Kidney glomerular epithelial cell (primary cell): ENCODE measurements at places on chromosomes 16 and 17.
A peak's percentile ranks its signal among the peaks of the same experiment; 100 is the strongest.

GRCh38 chr17:32586666-32587065 lies 99.9 kb downstream of the CDK5R1 start:
- DNase-seq = peak; percentile 11

- no peak for DNase-seq
Measured at GRCh38 chr17:83122834-83123233, 43.4 kb downstream of the METRNL start.

DNA sequence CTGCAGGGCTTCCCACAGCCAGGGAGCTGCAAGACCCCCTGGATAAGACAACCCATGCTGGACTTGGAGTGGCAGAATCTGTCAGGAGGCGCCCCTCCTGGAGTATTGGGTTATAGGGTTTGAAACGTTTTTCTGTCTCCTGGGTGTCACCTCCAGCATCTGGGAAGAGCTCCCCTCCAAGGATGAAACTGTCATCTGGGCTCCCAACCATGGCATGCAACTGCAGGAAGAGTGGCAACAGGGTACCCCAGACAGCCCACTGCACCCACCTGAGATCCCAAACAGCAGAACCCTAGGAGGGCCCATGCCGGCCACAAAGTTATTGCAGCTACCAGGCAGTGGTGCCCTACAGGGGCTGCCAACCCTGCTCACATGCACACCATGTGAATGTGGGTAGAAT lies 636 bp upstream of the GSG1L start:
- DNase-seq = no peak

DNA sequence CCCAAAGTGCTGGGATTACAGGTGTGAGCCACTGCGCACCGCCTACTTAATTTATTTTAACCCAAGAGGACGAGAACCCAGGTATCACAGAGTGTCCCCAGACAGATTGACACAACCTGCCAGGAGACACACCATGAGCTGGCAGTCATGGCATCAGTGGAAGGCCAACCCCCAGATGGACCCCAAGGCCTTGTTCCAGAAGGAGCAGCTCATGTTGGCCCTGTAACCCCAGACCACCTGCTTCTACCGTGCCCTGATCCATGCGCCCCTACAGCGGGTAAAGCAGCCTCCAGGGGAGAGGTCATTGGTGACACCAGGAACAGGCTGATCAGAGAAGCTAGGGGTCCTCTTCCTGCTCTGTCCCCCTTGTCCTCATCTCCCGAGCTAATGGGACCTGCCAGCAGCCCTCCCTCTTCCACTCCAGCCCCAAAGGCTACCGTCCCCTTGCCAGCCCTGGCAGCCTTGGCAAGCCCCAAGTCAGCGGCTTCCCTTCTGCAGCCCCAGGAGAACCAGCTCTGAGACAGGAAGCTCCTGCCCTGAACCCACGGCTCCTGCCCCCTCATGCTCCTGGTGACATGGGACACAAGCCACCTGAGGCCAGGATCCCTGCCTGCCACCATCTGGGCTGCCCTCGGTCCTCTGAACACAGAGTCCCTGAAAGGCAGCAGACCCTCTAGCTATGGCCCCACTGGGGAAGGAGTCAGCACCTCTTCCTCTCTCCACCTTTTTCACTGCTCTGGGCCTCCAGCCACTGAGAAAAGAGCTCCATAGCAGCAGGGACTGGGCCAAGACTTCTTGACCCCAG lies 6.3 kb downstream of the SULT1A1 start:
- no peak for DNase-seq

- DNase-seq = peak; percentile 67
Measured at GRCh38 chr17:48259694-48260291, 152.2 kb downstream of the SNX11 start.
